Fibroblast of upper back skin (primary cell): ENCODE measurements at places on chromosomes 1 and 21.
A peak's percentile ranks its signal among the peaks of the same experiment; 100 is the strongest.

GRCh38 chr1:183589874-183590243 is 400 bp downstream of the NCF2 start:
- DNase-seq: no peak

- DNase-seq: no peak
Measured at GRCh38 chr1:52503706-52504105, 49.2 kb downstream of the TUT4 start.

DNA sequence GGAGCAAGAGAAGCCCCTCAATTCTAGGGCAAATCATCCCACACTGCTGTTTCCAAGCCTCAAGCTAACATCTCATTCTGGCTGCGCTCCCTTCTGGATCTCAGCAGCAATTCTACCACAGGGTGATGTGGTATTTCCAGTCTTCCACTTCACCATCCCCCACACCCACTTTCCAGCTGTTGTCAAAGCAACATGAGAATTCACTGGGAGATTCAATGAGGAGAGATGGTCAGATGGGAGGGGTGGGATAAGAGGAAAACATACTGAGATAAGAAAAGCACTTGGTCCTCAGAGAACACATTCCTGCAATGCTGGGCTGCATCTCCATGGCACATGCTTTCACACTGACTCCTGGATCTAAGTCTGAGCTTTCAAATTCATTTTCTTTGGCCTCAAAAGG is 47.3 kb upstream of the LRRC52 start:
- DNase-seq: peak; percentile 28

- DNase-seq: peak; percentile 63
Measured at GRCh38 chr1:112706505-112707220, at the start of gene RHOC. Gene RHOC (minus strand): TSS chr1:112707127. CDS start chr1:112703799, 3,328 bp downstream.

DNA sequence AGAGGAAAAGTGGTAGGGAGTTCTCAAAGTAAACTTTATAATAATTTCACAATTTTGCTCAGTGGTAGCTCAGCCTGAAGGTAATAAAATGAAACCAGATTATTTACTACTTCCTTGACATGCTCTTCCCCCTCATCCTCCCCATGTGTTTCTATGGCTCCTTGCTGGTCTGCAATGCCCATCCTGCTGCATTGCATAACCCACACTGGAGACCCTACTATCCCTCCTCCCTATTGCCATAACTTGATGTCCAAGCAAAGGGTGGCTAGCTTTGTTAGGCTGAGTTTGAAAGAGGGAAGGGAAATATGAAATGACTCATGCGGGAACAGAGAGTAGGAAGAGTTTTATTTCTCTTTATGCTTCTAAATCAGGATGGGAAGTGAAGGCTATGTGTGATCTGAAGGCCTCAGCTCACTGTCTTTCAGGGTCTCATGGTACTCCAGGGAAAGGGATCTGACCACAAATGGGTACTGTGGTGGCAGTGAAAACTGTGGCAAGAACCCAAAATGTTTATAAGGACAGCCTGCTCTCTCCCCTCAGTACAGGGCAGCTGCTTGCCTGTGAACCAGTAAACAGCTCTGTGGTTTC is 36.4 kb upstream of the HSD17B7 start:
- no peak for DNase-seq

- DNase-seq: peak; percentile 71
Measured at GRCh38 chr1:89547563-89548116, 23.0 kb downstream of the LRRC8B start.

GRCh38 chr1:84264961-84265360 is 36.5 kb upstream of the SAMD13 start:
- DNase-seq: no peak

- DNase-seq: peak; percentile 22
Measured at GRCh38 chr21:28112511-28112910, 880.2 kb downstream of the LTN1 start.

DNA sequence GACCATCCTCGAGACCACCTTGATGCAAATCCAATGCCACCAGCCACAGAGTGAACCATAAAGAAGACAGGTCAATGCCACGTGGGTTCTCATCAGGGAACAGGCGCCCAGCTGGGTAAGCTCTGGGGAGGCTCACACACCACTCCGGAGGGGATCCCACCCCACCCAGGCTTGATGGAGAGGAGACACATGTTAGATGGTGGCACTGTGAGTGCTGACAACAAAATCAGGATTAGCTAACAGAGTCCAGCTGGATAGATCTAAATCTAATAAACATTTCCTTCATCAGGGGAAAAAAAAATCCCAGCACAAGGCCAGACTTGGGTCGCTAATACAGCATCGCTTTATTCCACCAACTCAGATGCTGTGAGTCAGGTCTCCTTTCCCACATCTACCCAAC is 132.2 kb upstream of the TNR start:
- no peak for DNase-seq

- DNase-seq: peak; percentile 95
Measured at GRCh38 chr1:198495631-198496030, 44.8 kb downstream of the ATP6V1G3 start.

DNA sequence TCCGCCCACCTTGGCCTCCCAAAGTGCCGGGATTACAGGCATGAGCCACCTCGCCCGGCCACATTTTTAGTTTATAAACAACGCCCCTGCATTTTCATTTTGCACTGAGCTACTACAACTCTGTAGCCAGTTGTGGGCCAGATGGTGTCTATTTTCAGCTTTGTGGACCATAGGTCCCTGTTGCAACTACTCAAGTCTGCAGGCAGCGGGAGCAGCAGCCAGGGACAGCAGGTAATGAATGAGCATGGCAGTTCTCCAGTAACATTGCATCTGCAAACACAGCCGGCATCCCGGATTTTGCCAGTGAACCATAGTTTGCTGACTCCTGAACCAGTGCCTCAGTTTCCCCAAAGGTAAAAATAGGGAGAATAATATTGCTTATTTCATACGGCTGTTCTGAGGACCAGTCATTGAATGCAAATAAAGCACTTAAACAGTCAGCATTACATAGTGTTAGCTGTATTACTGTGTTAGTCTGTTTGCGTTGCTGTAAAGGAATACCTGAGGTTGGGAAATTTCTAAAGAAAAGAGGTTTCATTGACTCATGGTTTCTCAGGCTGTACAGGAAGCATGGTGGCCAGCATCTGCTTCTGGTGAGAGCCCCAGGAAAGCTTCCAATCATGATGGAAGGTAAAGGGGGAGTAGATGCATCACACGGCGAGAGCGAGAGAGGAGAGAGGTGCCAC is 65.5 kb upstream of the SLC45A1 start:
- DNase-seq: no peak

DNA sequence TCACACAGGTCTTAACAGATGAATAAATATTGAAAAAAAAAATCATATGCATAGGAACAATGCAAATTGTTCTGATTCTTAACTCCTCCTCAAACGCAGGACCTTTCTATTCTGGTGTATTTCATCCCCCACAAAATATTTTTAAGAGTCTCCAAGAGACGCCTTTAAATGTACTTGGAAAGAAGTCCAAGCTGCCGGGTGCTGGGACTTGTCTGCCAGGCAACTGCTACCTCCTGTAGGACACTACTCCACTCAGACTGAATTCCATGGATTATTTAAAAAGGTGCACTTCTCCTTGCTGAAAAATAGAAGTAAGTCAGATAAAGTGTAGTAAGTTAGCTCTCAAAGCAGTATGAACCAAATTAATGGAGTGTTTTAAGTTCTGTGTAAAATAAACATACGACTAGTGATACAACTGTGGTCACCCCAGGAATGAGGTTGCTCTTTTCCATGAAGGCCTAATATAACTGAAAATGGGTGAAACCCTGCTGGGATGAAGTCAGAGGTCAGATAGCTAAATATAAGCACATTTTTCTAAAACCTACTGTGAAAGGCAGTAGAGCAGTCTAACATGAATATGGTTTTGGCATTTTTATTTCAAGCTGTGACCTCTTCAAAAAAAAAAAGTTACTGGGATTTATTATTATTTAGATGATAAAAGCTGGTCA is 189.2 kb upstream of the PBX1 start:
- peak; percentile 6 for DNase-seq

DNA sequence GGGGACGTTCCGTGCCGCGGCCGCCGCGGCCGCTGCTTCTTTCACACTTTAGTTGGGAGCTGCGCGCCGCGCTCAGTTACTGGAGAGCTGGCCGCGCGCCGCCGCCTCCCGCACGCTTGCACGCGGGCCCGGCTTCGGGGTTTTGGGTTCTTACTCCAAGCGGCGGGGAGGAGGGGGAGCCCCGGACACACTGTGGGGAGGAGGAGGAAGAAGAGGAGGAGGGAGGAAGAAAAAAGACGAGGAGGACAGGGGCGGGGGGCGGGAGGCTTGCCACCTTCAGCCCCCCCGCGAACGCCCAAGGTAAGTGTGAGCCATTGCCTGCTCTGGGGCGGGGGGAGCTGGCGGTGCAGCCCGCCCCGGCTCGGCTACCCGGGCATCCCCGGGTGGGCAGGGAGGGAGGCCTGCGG is 243 bp downstream of the C1orf21 start:
- no peak for DNase-seq

- DNase-seq: no peak
Measured at GRCh38 chr1:209863766-209864485, 36.2 kb downstream of the UTP25 start.

- DNase-seq: no peak
Measured at GRCh38 chr1:25095635-25096200, 136.6 kb downstream of the SYF2 start.

DNA sequence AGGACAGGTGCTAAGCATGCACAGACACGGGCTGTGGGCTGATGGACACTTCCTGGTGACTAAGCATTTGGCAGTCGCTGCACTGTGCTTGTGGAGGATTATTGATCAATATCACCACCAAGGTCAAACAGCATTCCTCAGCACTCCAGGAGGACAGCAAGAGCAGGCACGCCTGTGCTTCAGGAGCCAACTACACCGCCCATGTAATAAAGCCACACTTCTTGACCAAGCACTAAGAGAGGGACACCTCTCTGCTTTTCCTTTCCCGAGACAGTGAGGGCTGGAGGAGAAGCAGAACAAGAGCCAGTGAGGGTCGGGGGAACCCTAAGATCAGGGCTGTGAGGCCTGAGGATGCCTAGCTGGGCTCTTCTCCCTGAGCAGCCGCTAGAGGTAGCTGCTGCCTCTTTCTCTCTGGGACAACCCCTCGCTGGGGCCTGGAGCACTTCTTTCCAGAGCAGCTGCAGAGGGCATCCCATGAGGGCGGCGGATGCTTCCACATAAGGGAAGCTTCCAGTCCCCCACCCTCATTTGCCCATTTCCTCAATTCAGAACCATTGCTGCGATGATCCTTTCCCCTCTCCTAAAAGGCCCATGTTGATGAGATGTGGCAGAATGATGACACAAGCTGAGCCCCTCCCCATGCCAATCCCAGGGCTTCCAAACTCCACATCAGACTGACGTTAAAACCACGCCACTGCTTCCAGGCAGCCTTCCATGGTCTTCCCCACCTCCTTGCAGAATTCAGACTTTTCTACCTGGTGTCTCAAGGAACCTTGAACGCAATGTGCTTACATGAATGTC is 19.1 kb downstream of the RAB7B start:
- DNase-seq: peak; percentile 67

- no peak for DNase-seq
Measured at GRCh38 chr1:86100401-86100800, 56.2 kb downstream of the COL24A1 start.

DNA sequence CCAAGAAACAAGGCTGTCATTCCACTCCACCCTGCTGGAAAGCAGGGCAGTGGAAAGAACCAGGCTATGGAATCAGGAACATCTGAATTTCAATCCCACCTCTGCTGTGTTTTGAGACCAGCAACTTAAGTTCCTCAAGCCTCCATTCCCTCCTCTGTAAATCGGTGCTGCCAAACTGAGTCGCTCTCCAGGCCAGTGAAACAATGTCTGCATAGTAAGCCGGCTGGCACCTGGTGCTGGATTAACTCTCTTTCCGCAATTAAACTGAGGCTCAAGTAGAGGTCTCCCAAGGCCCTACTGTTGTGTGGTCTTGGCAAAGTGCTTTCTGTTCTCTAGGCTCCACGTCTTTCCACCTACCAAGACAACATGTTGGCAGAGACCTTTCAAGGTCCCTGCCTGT is 65.3 kb downstream of the SSBP3 start:
- no peak for DNase-seq

DNA sequence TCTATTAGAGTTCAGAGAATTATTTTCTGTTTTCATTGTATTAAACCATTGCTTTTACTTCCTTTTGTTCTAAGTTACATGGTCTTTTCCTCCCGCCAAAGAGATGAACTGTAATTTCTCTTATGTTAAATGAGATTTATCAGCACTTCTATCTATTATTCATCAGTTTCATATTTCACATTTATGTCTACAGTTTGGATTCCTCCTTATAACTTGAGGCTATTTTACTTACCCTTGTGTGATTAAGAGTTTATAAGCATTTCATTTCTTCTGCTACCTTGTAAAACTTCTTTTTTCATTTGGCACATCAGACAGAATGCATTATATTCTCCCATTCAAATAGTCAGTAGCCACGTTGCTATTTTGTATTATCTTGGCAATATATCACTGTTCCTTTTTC is 248.2 kb downstream of the PLA2G4A start:
- no peak for DNase-seq

DNA sequence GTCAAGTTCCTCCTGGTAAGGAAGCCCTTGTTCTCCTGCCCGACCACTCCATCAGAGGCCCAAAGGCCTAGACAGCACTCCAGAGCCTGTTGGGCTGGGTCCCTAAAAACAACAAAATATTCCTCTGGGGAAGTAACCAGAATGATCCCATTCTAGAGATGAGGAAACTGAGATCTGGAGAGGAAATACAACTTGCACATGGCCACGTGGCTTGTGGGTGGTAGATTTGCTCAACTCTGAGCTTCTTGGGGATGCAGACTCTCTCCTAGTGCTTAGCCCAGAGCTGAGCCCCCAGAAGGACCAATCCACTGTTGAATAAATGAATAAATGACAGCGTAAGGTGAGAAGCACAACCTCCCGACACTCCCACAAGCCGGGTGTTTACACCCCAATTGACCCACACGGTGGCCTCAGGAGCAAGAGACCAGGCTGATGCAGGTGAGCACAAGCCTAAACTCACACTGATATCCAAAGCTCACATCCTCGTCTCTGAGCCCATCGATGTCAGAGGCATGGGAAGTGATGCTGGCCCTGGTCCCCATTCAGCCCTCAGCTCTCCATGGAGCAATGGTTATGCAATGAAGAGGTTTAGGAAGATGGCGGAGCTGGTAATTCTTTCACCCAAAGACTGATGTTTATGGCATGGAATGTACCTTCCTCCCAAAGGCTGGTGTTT is 172.5 kb upstream of the EDN2 start:
- DNase-seq: no peak

DNA sequence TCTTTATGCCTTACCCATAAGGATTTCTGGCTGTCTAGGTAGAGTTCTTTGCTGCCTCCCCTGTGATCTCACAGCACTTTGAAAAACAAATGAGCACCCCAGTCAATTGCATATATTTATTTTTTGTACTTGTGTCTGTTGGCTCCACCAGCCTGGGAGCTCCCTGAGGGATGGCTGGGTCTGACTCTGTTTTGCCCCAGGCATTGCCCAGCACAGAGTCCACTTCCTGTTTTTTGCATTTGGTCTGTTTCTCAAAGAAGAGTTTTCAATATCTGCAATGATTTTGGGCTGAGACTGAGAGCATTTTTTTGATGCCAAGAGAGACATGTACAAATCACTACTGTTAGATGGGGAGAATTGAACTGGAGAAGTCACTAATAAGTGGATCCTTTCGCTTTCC is 125.0 kb downstream of the FOXD2 start:
- no peak for DNase-seq

GRCh38 chr21:25506887-25507286 is 100.4 kb downstream of the MRPL39 start:
- DNase-seq: peak; percentile 88

- no peak for DNase-seq
Measured at GRCh38 chr1:54363925-54364324, 42.3 kb downstream of the SSBP3 start.

- DNase-seq: peak; percentile 46
Measured at GRCh38 chr1:98988904-98989555, 15.6 kb downstream of the PLPPR5 start.
